ENCODE measurements at places on chromosomes 3 and 15. TPM values are rescaled to one million over a fixed set of nuclear protein-coding genes. Genes with fewer than 3 reads are reported as not detected.

CIP2A gene
- 50.5 TPM for total RNA-seq

PLA2G4D gene
- not detected for total RNA-seq

TLR9 gene
- total RNA-seq = not detected

UBA5 gene
- total RNA-seq = 50.1 TPM

VIPR1 gene
- total RNA-seq = not detected

GRAMD2A gene
- 0.35 TPM for total RNA-seq

CSPG4 gene
- total RNA-seq = 5.3 TPM

CPNE4 gene
- total RNA-seq = 18.1 TPM

TMCO5A gene
- total RNA-seq = not detected

PP2D1 gene
- total RNA-seq = not detected

GPR62 gene
- 0.18 TPM for total RNA-seq

CFAP100 gene
- total RNA-seq = 1.1 TPM

MAGI1 gene
- 47.7 TPM for total RNA-seq

TGM4 gene
- total RNA-seq = not detected

SATB1 gene
- 22.3 TPM for total RNA-seq

RTP1 gene
- total RNA-seq = not detected

CMSS1 gene
- total RNA-seq = 60.9 TPM

NANOGP8 gene
- total RNA-seq = 0.34 TPM

CCNB2 gene
- total RNA-seq = 99.2 TPM

ZNF80 gene
- total RNA-seq = not detected

TMEM212 gene
- total RNA-seq = not detected

IQCF2 gene
- total RNA-seq = not detected

C3orf70 gene
- total RNA-seq = 15.9 TPM

ARL14 gene
- not detected for total RNA-seq
